NCI-H1436 treated with DMSO at 0.1 percent for 48 hours (cell line): ENCODE measurements at places on chromosomes 11 and 22.

- no peak for DNase-seq
Measured at GRCh38 chr22:32457031-32457430, 7.2 kb downstream of the BPIFC start.

- DNase-seq, result no peak
Measured at GRCh38 chr11:62567018-62567633, 6.6 kb downstream of the EEF1G start.

DNA sequence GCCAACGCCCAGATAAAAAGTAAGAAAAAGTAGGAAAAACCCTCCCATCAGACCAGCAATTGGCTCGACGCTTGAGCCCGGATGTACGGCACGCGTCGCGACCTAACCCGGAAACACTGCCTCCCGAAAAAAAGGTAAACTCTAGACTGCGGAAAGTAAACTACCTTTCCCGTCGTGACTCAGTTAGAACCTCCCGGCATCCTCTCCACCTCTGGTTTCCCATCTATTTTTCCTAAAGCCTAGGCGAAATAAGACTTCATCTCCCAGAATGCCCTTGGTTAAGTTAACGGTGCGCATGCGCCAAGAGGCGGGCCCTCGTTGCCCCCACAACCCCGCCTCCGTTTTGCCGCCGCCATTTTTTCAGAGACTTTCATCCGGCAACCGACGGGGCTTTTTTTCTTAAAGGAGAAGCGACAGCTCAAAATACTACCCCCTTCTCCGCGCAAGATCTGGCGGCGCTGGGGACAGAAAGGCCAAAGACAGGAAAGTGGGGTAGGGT, 678 bp upstream of the ZFP91 start:
- peak; percentile 96 for DNase-seq

- DNase-seq, result no peak
Measured at GRCh38 chr11:128884703-128885338, 6.3 kb upstream of the KCNJ5 start.

DNA sequence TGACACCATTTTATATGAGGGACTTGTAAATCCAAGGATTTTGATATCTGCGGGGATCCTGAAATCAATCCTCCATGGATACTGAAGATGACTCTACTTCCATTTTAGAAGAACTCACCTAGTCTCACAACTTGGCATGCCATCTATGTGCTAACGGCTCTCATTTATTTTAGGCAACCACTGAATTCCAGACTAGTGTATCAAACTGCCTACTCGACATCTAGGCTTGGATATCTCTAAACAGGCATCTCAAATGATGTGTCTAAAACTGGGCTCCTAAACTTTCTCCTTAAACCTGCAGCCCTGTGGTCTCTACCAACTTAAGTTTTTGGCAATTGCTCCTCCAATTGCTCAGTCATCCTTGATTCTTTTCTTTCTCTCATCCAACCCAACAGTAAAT, 31.2 kb upstream of the CLNS1A start:
- DNase-seq, result no peak

DNA sequence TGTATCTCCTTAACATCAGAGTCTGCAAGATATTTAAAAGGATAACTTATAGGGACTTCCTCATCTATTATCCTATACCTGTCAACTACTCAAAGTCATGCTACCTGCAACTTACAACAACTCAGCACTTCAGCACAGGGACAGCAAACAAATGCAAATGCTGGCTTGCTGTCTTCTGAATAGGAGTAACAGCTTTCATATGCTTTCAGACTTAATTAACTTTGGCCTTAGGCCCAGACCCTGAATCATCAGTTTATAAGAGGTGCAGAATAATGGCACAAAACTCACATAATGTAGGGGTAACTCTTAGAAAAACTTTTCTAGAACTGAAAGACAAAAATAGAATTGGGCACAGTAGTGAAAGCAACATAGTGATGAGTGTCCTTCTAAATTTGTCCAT, 953.4 kb downstream of the DLG2 start:
- DNase-seq, result peak; percentile 53

- DNase-seq, result peak; percentile 66
Measured at GRCh38 chr11:123054301-123055065, 7.5 kb downstream of the HSPA8 start.

- DNase-seq, result no peak
Measured at GRCh38 chr22:25111579-25112517, 87.8 kb upstream of the CRYBB3 start.

- DNase-seq, result no peak
Measured at GRCh38 chr11:113137713-113138529, 176.5 kb upstream of the TTC12 start.

- DNase-seq, result no peak
Measured at GRCh38 chr22:23107487-23108248, 34.1 kb downstream of the RSPH14 start.

DNA sequence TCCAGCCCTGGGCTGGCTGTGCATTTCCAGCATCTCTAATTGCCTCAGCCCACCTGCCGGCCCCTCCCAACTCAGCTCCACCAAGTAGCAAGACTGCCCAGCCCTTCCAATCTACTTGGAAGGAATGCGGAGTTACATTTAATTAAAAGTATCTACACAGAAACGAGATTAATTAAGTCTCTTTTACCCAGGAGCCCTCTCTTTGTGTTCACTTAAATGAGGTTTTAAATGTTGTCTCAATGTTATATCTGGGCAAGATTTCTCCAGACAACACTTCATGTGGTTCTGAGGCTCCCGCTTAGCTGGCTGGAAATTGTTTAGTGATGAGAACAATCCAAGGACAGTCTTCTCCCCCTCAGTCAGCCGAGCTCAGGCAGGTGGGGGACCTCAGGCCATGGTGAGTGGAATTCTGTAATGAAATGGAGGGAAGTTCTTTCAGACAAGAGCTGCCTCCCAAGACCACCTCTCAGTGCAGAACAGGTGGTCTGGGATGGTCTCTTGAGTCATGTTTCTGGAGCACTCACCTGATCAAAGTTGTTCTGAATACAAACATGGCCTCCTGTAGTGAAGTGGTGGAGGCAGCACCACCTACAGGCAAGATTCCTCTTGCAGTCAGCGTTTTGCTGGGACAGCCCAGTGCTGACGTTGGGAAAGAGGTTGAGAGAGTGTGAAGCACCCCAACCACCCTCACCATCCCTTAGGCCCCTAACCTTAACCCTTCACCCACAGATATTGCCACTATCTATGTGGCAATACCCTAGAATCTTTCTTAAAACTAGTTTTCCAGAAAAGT, 371.6 kb downstream of the CADM1 start:
- no peak for DNase-seq

GRCh38 chr11:46370253-46370652, 11.2 kb upstream of the MDK start:
- no peak for DNase-seq

GRCh38 chr22:48315439-48316256, 1512.0 kb downstream of the BRD1 start:
- DNase-seq, result no peak

DNA sequence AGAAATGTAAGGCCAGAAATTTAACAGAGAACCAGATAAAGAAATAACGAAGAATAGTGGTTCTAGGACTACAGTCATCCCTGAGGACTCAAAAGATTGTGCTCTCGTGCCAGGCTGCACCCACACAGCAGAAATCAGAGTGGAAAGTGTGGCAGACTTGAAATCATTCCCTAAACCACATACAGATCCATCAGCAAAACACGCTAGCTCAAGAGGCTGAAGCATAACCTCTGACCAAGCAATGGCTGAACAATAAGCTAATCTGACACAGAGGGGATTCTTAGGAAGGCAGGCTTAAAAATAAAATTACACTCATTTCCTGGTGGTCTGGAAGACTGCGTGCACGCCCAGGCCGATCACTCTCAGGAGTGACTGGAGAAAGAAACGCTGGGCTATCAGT, 19.0 kb downstream of the NCF4 start:
- DNase-seq, result no peak

GRCh38 chr22:24066865-24067264, 55.8 kb downstream of the CABIN1 start:
- no peak for DNase-seq

- no peak for DNase-seq
Measured at GRCh38 chr11:77191429-77191822, 63.4 kb downstream of the MYO7A start.

DNA sequence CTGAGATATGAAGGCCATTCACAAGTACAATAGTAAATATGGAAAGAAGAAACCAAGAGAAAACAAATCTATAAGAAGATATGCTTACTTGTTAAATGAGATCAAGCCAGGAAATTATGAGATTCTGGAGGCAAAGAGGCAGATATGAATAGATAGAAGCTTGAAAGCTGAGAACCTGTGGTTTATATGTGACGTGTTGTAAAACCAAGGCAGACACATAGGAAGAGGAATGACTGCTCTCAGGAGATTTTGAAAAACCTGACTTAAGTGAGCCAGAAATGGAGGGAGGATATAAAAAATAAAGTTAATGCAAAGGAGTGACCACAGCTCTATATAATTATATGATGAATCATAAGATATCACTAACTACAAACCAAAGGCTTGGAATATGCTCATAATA, 1160.5 kb upstream of the CNTN5 start:
- DNase-seq, result no peak

DNA sequence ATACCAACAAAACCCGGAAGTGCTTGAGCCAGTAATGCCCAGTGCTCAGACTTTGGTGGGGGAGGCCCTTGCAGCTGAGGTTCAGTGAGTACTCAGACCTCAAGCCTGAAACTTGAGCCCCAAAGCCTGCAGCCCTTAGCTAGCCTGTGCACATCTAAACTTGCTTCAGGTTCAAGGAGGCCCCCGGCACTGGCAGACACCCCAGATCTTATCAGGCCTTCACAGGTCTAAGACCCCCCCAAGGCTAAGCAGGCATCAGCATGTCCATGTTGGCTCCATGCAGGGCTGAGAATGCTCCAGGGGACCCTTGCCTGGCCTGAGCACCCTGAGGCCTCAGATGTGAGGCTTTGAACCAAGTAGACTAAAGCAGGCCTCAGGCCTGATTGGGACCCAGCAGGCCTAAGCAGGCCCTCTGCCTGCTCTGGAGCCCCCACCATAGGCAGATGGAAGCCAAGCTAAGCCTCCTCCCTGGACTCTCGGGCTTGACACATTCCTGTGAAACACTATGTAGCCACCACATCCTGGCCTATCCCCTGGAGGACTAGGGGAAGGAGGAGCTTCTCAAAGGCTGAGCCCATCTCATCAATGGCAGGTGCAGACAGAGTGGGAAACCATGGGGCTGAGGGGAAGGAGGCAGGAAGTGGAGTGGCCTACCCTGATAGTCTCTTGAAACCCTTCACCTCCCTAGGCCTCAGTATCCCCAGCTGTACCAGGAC, 1.2 kb upstream of the CASTOR1 start:
- no peak for DNase-seq

GRCh38 chr22:43185860-43186261, 1.1 kb downstream of the TTLL12 start:
- no peak for DNase-seq

DNA sequence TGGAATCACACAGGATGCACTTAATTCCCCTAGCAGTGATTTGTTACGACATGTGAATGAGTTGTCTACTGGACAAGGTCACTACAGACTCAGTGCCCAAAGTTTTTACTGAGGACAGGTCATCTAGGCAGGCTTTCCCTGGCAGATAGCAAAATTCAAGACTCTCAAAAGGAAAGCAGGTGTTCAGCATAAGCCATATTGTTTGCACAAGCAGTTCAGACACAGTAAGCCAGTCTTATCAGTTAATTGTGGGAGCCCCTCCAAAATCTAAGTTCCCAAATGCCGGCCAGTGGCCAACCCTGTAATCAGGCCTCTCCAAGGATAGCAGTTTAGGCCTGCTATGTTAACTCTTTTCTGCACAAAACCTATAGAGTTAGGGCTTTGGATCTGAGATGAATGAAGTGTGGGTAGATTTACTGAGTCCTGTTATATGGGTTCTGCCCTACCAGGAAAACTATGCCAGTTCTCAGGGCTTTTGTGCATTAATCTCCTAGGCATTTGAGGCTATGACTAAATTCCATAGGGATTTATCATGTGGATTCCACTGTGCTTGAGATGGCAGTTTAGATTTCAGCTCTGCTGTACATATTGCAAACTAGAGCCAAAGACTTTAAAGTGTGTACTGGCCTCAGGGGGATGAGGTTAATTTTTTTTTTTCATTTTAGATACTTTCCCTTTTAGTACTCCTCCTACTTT, 4.8 kb upstream of the ARHGEF12 start:
- DNase-seq, result no peak

GRCh38 chr11:39221550-39222138, 2237.8 kb downstream of the LRRC4C start:
- peak; percentile 34 for DNase-seq

GRCh38 chr11:108121274-108122155, at the start of gene ACAT1:
TSS of gene ACAT1 (plus strand) at chr11:108121567. CDS start at chr11:108121607, 40 bp downstream.
- peak; percentile 60 for DNase-seq

GRCh38 chr11:65744026-65744698, 23.6 kb upstream of the RNASEH2C start:
- DNase-seq, result no peak

GRCh38 chr11:111230122-111230465, 15.4 kb upstream of the POU2AF2 start:
- DNase-seq, result no peak

- no peak for DNase-seq
Measured at GRCh38 chr11:58525037-58525614, 17.2 kb upstream of the OR5B21 start.

- DNase-seq, result no peak
Measured at GRCh38 chr22:16609548-16610261, 17.1 kb upstream of the CCT8L2 start.

DNA sequence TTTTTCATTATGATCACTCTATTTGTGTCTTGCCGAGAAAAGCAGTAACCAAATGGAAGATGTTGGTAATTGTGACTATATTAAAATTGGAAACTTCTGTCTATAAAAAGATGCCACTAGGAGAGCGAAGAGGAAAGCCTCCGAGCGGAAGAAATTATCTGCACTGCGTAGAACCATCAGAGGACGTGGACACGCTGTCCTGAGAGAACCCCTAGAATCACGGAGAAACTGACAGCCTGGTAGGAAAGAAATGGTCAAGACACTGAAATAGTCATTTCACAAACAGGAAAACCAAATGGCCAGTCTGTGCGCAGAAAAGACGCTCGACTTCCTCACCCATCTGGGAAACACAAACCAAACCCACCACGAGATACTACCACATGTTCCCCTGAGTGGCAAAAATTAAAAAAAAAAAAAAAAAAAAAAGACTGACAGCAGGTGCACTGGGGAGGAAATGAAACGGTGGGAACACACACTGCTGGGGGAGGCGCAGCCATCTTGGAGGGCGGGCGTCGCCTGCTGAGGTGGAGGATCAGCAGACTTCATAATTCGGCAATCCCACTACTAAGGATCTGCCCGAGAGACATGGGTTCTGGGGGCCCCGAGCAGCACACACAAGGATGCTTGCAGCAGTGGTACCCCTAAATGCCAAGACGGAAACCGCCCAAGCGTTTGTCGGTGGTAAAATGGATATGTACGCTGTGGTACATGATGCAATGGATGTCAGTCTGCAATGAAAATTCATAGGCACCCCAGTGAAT, 21.3 kb downstream of the IFITM10 start:
- DNase-seq, result no peak

GRCh38 chr22:38417252-38418060, 37.5 kb downstream of the KCNJ4 start:
- DNase-seq, result no peak

GRCh38 chr11:128193615-128194014, 393.7 kb downstream of the ETS1 start:
- no peak for DNase-seq
